ENCODE measurements at places on chromosomes 11 and 22.

GRCh38 chr22:27705408-27706080 is 96.0 kb downstream of the MN1 start:
- DNase-seq: no peak

- DNase-seq: no peak
Observed at GRCh38 chr11:132551016-132551415, 981.3 kb downstream of the OPCML start.

DNA sequence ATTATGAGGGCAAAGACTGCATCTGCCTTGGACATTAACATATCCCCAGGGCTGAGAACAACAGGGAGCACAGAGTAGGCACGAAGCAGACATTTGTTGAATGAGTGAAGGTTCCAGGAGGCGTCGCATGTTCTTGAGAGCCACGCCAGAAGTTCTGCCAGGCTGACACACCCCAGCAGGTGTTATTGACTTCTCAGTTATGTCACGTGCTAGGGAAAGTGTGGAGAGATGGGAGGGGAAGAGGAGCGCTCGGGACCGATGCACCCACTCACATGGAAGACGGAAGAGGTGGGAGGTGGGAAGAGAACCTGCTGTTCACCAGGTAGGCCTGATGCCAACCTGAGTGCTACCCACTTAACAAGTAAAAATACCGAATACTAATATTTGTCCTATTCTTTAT is 232.8 kb downstream of the LARGE1 start:
- DNase-seq: no peak

DNA sequence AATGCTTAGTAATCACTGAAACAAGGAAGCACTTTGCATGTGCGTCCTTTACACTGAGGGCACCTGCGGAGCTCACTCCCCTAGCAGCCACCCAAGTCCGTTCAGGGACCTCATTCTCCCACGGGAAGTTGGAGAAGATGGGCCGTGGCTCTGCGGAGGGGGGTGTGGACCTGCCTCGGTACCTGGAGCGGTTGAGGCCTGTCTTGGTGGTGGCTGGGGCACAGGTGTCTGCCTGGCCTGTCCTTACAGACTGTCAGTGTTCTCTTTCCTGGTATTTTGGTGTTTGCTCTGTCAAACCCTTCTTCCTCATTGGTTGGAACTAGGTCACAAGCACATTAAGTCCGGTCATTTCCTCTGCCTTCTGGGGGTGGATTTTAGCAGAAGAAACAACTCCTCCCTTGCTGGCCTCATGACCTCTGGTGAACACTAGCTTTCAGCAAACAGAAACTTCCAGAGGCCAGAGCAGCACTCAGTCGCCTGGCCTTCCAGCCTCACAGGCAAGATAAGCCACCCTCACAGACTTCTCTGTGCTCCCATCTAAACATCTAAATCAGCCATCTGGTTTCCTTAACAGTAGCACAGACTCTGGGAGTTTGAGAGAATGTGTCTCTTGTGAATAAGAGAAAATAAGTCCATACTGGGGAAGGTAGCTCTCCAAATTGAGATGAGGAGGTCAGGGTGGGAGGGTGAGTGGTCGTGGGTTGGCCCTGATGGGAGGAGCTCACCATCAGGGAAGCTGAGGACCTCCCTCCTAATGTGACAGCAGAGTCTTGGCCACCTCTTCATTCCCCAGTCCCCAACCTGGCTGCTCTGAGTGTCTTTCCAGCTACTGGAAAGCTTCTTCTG is 8.6 kb downstream of the SNAP29 start:
- no peak for DNase-seq

DNA sequence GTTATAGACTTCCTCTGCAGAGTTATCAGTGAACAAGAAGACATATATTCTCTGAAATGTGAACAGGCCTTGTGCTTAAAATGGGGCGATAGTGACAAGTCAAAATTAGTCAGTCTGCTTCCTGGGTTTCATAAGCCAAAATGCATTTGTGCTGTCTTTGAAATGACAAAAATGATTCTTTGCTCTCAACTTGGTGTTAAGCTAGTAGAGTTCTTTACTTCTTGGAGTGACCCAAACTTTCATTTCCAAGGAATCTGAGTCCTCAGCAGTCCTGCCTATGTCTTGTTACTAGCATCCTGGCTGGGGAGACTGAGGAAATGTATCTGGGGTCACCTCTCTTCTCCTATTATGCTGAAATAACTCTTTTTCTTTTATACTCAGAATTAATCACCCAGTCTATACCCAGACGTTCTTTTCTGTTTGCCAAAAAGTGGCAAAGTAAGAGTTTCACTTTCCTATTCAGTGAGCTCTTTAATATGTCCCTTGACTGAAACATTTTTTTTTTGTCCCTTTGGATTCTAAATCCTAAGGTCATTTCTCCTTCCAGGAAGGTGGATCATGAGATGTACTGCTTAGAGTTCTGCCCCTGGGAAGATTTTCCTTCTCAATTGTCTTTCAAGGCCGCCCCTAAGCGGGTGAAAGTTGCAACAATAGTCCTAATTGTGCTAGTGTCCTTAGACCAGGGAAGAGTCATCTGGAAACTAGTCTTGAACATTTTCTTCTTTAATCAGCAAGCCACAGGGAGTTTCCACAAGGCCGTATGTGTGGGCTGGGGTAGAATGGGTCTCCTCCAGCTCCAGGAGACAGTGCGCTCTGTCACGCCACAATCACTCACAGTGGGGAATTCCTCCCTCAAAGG is 53.0 kb upstream of the RDX start:
- no peak for DNase-seq

GRCh38 chr22:24379536-24379935 is 47.9 kb upstream of the ADORA2A start:
- no peak for DNase-seq

DNA sequence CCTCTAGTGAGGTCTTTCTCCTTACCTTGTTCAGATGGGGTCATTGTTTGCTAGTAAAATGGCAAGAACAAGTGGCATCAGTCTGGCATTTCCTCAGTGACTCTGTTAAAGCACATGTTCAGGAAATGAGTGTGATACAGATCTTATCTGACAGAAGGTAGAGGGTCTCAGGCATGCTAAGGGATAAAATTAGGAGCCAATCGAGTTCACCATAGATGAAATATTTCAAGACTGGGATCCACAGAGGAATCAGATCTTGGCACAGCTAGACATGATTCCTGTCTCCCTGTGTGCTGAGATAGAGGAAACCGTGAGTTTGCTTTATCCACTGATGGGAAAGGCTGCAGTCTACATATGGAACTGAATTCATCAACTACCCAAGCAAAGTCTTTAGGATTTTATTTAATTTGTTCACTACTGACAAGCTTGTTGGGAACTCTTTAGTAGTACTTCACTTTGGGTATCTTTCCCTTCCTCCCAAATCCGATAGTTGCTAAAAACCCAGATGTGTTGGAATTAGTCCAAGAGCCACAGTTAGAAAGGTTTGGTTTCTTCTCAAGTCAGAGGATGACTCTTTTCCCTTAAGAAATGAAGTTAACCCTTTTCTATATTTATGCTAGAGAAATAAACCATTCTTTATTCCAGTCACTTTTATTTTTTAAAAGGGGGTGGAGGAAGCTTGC is 18.4 kb downstream of the FAM118B start:
- no peak for DNase-seq

DNA sequence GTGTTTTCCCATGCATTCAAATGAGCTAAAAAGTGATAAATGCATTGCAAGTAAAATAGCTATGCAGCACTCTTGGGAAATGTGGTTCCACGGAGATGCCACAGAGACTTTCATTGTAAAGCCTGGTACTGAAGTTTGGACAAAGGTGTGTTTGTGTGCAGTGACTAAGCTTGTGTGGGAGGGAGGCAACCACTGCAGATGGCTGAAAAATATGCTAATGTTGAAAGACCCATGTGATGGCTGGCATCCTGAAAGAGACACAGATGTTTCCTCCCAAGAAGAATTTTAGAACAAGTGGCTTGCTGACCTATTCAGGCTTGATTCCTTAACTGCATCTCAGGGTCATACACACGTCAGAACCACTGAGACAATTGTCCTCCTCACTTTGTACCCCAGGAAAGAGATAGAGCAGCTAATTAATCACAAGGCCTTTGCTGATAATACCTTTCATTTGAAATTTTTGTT is 73.8 kb downstream of the FAM76B start:
- no peak for DNase-seq
